Small intestine (tissue), 16 donors: ENCODE measurements at places on chromosomes 7 and 10.

GRCh38 chr7:37663693-37664092, 19.9 kb upstream of the GPR141 start:
- no peak for DNase-seq

DNA sequence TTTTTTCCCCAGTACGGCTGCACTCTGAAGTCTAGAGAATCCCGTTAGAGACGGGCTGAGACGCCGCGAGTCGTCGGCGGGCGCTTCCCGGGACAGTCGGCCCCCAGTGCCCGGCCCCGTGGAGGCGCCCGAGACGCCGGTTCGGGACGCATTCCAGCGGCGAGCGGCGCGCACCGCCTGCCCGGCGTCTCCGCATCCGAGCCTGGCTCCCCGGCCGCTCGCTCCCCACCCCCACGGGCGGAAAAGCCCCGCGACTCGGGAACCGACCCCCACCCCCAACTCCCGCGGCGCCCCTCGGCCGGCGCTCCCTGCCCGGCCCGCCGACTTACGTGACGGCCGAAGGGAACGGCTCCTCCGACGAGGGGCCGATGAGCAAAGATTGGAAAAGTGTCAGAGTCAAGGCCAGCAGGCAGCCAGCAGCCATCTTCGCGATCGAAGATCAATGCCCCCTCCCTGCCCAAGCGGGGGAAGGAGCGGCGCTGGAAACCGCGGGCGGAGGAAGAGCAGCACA, 486 bp downstream of the CACNA2D1 start:
- DNase-seq = peak; percentile 36

GRCh38 chr10:36050763-36051499, 408.8 kb upstream of the FZD8 start:
- no peak for DNase-seq

- peak; percentile 66 for DNase-seq
Observed at GRCh38 chr10:62045765-62046521, 144.4 kb downstream of the ARID5B start.

DNA sequence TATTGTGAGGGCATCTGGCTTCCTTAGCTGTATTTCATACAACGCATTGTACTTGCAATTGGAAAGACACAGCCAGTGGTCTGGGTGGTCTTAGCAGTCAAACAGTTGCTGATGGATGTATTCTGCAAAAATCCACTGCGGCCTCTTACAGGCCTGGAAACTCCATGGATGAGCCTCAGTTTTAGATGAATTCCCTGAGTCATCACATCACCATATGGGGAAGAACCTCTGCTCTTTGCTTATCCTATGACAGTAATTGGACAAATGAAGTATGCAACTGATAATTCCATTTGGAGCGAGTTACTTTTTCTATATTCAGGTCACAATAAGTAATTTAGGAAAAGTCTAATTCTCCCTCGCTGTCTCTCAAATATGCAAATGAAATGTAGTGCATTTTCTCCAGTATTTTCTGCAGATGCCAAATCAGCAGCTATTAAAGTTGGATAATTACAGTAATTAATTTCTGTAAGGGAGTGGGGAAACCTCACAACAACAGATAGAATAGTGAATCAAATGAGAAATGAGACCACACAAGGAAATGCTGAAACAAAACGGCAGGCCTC, 78.8 kb downstream of the WDFY4 start:
- DNase-seq = no peak

GRCh38 chr10:69303632-69304051, 25.3 kb downstream of the HK1 start:
- no peak for DNase-seq

DNA sequence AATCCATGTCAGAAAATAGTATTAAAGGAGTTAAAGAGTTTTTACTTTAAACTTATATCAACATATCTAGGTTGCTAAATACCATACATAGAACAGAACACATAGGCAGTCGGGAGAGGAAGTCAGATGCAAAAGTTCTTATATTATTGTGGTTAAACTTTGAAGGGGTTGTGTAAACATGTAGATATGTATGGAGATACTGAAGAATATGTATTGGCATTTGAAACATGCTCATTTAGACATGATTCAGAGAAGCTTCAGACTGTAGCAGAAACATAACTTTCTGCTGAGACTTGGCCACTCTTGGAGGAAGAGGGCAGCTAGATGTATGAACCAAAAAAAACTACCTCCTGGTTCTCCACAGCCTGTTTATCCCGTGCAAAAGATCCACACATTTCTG, 103.5 kb upstream of the FERD3L start:
- DNase-seq = no peak

DNA sequence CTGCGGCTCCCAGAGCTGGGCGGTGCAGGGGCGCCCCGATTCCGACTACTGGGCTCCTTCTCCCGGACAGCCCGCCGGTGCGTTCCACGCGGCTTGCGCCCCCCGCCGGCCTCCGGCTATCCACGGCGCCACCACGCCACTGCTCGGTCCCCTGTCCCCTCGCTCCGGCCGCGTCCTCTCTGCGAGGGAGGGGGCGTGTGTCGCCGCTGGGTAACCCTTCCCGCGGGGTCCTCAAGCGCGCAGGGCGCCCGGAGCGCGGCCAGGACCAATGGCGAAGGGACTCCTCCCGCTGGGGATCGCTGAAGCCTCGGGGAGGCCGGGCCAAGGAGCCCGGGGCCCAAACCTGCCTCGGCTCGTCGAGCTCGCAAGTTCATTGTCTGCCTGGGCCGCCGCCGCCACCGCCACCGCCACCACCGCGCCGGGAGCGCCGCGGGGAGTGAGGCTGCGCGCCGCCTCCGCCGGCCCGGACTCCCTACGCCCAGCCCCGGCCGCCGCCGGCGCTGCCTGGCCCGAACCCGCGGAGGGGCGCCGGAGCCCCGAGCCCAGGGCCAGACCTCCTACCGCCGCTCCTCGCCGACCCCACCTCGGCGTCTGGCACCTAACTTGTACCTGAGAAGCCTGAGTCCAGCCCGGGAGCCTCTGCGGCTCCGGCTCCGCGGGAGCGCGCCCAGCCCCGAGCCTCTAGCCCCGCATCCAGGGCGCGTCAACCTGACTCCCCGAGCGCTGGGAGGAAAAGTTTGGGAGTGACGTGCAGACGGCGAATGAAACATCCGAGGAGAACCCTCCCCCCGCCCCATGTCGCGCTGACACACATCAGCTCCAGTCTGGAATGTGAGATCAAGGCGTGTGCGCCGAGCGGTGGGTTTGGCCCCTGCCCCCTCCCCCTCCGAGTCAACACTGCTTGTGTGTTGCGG, at the start of gene CHST15:
CHST15 (minus strand) TSS at position 739 of the 914 bp plus-strand sequence. CDS start 47,386 bp downstream, outside the sequence.
- DNase-seq = peak; percentile 50

- DNase-seq = no peak
Observed at GRCh38 chr7:3882782-3883181, 581.7 kb downstream of the SDK1 start.

GRCh38 chr10:93274419-93274818, 200.7 kb downstream of the CYP26A1 start:
- no peak for DNase-seq
